ENCODE measurements at places on chromosomes 6 and 20. TPM values are rescaled to one million over a fixed set of nuclear protein-coding genes. Genes with fewer than 3 reads are reported as not detected.
A peak's percentile ranks its signal among the peaks of the same experiment; 100 is the strongest.

- DNase-seq = no peak
Observed at GRCh38 chr20:45368221-45368980, 5.4 kb downstream of the SYS1 start.

DNA sequence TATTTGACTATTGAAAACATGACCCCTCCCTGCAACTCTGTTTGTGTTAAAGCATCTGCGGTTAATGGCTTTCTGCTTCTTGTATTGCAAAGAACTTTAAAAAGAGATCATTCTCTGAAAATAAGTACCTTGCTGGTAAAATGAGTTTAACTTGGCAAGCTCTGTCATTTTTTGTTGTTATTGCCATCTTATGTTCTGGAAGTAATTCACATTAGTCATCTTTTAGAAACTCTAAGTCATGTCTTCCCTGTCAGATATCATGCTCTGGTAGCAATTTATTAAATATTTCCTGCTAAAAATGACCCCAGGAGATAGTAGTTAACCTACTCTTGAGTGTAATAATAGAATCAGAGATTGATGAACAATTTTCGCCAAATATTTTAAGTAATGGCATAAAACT lies 890.6 kb downstream of the KIF16B start:
- DNase-seq = no peak

DNA sequence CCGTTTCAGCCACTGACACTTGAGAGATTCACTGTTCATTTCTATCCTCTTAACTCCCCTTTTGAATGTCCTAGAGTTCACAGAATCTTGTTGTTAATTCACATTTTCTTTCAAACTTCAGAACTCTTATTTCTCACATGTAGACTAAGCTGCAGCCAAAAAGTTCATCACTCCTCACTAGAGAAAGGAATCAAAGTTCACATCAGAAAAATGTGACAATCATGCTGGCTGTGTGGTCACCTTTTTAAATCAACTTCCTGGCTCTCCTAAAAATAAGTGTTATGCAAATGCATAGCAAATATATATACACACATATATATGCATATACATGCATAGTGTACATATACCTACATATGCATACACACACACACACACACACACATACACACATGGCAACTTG lies 123.0 kb downstream of the CBLN4 start:
- DNase-seq = no peak

DNA sequence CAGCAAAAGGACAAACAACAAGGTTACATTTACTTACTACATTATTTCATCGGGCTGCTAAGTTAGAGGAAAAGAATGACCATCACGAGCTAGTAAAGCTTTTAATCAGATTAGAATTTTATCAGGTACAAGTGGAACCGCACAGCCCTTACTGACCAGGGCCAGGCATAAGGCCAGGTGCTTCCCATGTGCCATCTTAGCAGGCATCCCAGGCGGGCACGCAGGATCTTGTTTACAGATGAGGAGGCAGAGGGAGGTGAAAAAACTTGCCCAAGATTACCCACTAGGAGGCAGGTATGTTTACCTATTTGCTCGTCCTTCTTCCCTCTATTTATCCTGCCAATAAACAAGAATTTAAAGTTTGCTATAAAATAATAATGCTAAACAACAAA lies 10.7 kb downstream of the EZR start:
- DNase-seq = no peak

GRCh38 chr20:13814672-13815071 lies 29.8 kb downstream of the NDUFAF5 start:
- DNase-seq = no peak

DNA sequence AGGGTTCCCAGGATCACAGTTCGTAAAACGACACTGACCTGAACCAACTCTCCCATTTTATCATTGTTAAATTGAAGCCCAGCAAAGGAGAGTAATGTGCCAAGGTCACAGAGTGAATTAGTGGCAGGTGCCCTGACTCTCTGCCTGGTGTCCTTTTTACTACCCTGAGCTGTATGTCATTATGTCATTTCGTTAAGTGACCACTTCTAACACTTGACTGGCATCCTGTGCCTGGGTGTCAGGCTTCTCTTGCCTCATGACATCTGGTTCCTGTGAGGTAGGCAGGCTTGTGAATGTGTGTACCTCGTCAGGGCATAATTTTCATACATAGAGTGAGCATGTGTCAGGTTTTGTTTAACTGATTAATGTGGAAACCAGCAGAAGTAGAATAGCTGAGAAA lies 48.6 kb downstream of the RALY start:
- DNase-seq = no peak

GRCh38 chr6:85449818-85450759 lies at the start of gene NT5E:
Gene NT5E (plus strand): TSS chr6:85450083. CDS start chr6:85450140, 57 bp downstream.
- DNase-seq = peak; percentile 85

- DNase-seq = no peak
Observed at GRCh38 chr6:79173378-79173777, 61.1 kb downstream of the HMGN3 start.

- DNase-seq = peak; percentile 83
Observed at GRCh38 chr6:31462964-31463870, 34.7 kb upstream of the MICB start.

GRCh38 chr6:583116-583515 lies 73.8 kb downstream of the HUS1B start:
- no peak for DNase-seq

GRCh38 chr6:16659466-16660156 lies 101.6 kb downstream of the ATXN1 start:
- DNase-seq = no peak

DNA sequence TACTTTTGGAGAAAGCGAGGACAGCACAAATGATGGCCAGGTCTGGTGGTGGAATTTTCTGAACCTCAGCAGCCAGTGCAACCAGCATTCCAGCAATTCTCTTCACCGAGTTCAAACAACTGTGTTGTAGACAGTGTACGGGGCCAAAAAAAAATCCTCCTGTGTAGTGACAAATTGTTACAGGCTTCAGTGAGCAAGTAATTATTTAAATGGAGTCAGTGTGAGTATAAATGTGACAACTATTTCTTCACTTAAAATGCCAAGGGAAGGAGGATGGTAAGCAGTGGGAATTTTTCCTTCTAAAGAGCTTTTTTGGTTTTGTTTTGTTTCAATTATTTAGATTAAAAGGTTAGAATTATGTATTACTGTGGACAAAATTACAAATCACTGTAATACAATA lies 154.1 kb downstream of the TMEM242 start:
- no peak for DNase-seq

DNA sequence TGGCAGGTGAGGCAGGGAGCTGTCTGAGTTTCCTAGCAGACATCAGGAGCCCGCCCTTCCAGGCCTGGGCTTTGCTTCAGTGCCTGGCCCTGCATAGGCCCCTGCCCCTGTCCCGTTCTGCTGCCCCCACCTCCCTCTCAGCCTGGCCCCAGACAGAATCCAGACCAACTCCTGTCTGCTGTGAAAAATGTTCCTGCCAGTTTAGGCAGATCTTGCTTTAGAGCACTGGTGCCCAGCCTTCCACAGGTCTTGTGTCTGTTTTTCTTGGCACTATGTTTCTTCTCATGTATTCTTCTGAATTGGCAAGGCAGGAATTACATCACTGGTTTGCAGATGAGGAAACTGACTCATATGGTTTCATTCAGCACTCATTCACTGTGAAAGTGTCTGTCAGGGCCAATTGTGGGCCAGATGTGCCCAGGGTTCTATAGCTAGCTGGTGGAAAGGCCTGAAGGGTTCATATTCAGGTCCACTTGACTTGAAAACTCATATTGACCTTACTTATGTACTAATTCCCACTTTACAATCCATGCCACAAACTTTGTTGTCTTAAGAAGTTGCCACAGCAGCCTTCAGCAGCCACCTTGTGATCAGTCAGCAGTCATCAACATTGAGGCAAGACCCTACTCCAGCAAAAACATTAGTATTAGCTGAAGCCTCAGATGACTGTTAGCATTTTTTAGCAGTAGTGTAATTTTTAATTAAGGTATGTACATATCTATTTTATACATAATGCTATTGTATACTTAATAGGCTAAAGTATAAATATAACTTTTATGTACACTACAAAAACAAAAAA lies 40.5 kb downstream of the HLA-F start:
- DNase-seq = no peak

DNA sequence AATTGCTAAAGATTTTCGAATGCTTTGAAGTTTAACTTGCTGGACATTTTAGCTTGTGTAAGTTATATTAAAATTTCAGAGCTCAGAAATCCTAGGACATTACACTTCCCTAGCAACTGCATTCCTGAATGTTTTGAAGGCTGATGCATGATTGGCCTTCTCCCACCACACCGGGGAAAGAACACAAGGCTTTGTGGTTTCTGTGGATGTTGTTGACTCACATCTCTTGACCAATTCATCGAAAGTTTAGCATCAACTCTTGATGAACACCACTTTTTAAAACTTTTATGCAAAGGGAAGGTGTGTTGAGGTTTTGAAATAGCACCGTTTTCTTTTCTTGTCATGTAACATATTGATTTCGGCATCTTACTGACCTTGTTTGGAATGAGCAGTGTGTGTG lies 81.1 kb downstream of the RIMS1 start:
- DNase-seq = no peak

DNA sequence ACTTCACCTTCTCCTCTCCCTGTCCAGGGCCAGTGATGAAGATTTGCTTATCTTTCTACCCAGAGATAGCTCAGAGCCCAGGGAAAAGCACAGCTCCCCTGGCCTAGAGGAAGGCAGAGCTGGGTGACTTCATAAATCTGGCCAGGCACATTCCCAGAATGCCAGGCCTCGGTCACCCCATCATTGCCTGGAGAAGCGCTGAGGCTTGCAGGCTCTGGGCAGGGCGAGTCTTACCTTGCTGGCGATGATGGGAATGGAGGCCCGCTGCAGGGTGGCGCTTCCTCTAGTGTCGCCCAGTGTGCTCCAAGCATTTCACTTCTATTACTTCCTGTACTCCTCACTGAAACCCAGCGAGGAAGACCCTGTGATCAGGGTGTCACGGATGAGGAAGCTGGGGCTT lies 60.1 kb downstream of the DAAM2 start:
- no peak for DNase-seq

DNA sequence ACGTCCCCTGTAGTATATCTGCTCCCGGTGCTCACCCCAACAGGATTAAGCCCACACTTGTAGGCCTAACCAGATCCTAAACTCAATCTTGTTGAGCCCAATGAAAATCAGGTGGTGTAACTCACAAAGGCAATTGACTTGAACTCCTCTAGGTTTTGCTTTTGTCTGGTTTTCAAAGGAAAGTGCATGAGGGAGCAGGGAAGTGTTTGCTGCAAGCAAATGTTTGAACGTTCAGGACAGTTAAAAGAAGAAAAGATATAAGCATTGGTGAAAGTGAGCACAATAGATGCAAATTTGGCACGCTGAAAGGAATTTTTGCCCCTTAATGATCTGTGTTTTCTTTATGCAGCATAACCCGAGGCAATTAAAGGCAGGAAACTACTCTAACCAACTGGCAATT lies 212.6 kb downstream of the PLCB1 start:
- DNase-seq = no peak

GRCh38 chr6:153145591-153145990 lies 14.5 kb upstream of the RGS17 start:
- DNase-seq = no peak

- DNase-seq = peak; percentile 60
Observed at GRCh38 chr20:39886650-39887190, 802.3 kb downstream of the MAFB start.

- DNase-seq = no peak
Observed at GRCh38 chr6:128754658-128755256, 128.2 kb upstream of the LAMA2 start.

GRCh38 chr20:33604084-33604990 lies 57.8 kb upstream of the C20orf144 start:
- DNase-seq = no peak

DNA sequence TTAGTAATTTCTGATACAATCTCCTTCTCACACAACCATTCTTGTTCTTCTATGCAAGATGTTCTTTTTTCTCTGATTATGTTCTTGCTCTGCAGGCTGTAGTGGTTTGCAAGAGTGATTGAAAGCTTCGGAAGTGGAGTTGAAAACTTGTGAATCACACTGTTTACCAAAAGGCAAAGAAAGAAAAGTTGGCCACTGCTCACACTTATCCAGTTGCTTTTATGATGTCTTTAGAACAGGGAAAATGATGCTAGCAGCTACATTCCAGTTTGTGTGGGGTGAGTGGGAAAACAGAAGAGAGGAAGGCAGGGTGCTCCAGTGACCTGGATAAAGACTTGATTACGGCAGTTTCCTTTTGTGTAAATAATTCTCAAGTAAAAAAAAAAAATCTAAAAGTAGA lies 583.3 kb downstream of the TENT5A start:
- DNase-seq = no peak

DNA sequence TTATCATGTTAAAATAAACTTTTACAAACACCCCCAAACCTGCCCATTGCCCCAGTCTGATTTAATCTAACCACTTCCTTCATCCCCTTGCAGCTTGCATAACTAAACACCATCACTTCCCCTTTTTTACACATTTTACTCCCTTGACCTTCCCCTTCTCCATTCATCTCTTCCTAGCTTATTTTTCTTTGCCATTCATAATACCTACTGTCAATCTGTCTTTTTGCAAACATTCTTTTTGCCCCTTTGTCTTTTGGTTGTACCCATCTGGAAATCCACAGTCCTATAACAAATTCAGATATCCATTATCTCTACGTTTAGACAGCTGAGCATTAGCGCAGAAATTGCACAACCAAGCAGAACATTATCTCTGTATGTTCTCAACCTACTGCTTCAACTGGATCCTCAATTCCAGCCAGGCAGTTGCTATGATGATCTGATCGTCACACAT lies 51.2 kb downstream of the C6orf52 start:
- no peak for DNase-seq

DNA sequence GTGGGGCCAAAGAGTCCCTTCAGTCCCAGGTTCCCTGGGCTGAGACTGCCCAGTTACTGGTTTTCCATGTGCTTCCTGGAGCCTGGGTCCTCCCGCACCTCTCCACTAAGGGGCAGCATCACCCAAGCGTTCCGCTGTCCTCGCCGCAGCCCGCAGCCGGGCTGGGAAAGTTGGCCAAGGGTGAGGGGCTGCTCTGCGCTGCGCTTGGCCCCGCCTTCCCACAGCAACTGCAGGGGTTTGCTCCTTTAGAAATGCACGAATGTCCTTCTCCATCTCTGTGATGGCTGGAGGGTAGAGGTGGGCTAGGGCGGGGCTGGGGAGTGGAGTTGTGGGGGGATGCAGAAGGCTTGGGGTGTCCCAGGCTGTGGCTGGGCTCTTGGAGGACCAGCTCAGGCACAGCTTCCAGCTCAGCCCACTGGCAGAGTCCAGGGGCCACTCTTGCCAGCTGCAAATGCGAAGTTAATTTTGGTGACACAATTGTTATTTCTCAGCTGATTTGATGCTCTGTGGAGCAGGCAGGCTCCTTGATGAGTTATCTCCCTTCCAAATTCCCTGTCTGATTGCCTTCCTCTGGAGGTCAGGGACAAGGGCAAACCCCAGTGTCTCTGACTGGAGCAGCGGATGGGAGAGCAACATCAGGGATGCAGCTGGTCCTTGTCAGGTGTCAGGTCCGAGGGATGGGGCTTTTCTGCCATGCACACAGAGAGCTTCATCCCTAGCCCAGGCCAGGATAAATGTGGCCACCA lies 63.2 kb downstream of the NOL4L start:
- peak; percentile 80 for DNase-seq

GRCh38 chr6:54877713-54878317 lies 31.2 kb downstream of the FAM83B start:
- DNase-seq = no peak

The PNPLA1 gene
- 0.22 TPM for total RNA-seq

The RNF182 gene
- 0.49 TPM for total RNA-seq

The GPR63 gene
- 0.49 TPM for total RNA-seq

The SKIC2 gene
- total RNA-seq = 60.0 TPM

The HLA-DOA gene
- 9.7 TPM for total RNA-seq

The ARMC2 gene
- total RNA-seq = 17.2 TPM

All from sciatic nerve (tissue), 2 donors.